ENCODE measurements at places on chromosomes 3 and 15. TPM values are rescaled to one million over a fixed set of nuclear protein-coding genes. Genes with fewer than 3 reads are reported as not detected.

GRCh38 chr3:14141602-14142341 lies 16.9 kb downstream of the TMEM43 start:
- ATAC-seq, result no peak

Gene OSTN
- not detected for total RNA-seq

DNA sequence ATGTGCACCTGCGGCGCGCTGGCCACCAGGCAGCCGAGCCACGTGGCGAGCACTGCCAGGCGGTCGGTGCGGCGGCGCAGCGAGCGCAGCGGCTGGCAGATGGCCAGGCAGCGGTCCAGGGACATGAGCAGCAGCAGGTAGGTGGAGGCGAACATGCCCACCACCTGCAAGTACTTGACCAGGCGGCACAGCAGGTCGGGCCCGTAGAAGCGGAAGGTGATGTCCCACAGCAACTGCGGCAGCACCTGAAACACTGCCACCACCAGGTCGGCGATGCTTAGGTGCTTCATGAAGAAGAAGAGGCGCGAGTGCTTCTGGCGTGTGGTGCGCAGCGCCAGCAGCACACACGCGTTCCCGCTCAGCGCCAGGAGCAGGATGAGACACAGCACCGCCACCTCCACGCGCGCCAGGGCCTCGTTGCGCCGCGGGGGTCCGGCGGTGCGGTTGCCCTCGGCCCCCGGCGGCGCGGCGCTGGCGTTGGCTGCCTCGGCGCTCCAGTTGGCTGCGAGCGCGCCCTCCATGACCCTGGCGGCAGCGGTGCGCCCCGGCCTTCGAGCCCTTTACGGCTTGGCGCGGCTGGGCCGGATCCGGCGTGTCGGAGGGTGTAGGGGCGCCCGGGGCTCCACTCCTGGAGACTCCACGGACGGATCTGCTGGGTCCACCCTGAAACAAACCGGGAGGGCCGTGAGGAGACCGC lies 1.6 kb downstream of the OXTR start:
- ATAC-seq, result peak; percentile 57

Gene FYCO1
- total RNA-seq, result 18.5 TPM

- no peak for ATAC-seq
Observed at GRCh38 chr3:195999896-196000295, 82.0 kb downstream of the TFRC start.

- no peak for ATAC-seq
Observed at GRCh38 chr15:69288011-69288410, 10.7 kb upstream of the PAQR5 start.

DNA sequence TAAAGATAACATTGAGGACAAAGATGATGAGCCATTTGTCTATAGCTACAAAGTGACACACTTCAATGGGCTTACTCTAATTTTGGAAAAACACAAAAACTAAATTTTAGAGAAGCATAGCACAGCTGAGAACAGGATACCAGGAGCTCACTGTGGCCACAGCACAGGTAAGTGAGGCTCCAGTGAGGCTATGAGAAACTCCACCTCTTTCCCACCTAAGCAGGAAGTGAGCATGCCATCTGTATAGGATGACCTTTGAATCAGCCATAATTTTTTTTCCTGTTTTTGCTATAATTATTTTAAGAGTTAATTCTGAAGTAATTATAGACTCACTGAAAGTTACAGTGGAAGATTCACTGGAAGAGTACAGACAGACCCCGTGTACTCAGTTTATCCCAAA lies 82.1 kb upstream of the DCLK3 start:
- ATAC-seq, result no peak

GRCh38 chr3:143123353-143123984 lies 3.9 kb downstream of the CHST2 start:
- ATAC-seq, result no peak

- ATAC-seq, result peak; percentile 29
Observed at GRCh38 chr3:31550452-31551251, 17.9 kb downstream of the STT3B start.
